ENCODE measurements at places on chromosomes 2 and 18.
A peak's percentile ranks its signal among the peaks of the same experiment; 100 is the strongest.

DNA sequence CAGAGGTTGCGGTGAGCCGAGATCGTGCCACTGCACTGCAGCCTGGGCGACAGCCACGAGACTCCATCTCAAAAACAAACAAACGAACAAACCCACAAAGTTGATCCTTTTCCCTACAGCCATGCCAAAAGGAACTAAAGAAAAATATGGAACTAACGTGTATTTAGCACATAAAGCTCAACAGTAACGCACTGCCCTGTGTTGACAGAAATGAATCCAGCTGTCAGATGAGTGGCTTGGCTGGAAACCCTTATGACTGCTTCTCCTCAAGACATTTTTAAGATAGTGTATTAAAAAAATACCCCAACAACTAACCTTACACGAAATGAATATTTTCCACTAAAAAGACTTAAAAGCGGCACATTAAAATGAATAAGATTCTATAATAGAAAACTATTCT, 62.9 kb upstream of the TUBA3E start:
- no peak for DNase-seq

DNA sequence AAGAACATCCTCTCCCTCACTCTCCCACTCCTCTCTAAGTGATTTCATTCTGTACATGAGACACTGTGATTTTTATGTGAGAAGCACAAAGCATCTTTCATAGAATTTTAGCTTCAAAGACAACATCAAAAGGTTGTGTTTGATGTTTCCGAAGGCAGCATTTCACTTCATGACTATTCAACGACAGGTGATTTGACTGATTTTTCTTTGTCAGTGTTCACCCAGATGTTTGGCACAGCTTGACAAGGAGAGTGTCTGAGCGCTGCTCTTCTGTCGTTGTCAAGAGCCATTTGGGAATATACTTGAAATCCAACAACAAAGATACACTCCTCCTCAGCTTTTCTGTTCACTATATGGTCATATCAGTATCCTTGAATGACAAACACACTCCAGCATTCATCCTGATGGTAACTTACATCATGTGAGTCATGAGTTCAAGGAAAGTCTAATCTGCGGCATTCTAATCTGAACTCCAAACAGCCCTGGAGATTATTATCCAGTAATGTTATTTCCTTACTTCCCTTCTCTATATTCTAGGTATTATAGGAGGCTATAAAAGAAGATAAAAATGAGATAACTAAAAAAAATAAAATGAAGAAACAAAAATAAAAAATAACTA, 45.9 kb upstream of the ST6GAL2 start:
- DNase-seq: no peak

GRCh38 chr2:194674043-194674442, 983.0 kb upstream of the SLC39A10 start:
- DNase-seq: no peak

GRCh38 chr2:170770008-170770605, at the start of gene ERICH2:
Gene ERICH2 (plus strand): TSS chr2:170770378. CDS start chr2:170770682, 304 bp downstream.
- peak; percentile 64 for DNase-seq

GRCh38 chr2:6290217-6291015, 575.3 kb downstream of the CMPK2 start:
- DNase-seq: no peak

DNA sequence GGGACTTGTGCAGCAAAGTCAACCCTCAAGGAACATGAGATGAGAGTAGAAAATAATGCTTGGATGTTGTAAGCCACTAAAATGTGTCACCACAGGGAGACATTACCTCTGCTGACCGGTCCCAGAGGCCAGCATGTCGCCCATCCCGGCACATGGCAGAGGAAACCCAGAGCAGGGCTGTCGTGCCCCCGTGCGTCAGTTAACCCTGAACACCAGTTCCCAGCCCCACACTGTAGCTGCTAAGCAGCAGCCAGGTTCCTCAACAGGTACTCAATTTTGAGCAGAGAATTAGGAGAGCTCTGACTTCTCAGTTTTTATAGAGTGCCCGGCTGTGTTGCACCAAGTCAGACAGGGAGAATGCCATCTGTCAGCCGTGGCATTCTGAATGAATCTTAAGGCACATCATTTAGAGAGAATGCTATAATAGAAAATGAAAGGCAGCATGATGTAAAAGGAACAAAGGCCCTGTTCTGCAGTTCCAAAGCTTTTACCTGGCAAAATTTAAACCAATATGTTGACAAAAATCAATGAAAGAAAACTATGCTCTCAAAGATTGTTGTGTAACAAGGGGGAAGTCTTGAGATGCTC, 307.9 kb downstream of the METTL4 start:
- DNase-seq: no peak

DNA sequence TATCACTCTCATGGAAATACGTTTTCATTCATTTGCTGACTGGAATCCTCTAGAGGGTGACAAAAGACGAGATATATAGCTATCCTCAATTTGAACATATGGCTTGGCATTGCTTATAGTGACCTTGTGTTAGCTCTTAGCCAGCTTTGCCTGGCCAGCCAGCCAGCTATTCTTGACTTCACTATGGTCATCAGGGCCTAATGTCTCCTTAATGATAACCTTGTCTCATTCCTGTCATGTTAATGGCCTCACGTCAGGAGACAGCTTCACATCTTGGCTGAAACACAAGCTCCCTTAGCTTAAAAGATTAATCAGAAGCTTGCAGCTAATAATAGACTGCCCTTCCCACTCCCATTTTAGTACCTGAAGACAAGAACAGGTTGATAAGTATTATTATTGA, 1517.5 kb upstream of the PIK3C3 start:
- no peak for DNase-seq

DNA sequence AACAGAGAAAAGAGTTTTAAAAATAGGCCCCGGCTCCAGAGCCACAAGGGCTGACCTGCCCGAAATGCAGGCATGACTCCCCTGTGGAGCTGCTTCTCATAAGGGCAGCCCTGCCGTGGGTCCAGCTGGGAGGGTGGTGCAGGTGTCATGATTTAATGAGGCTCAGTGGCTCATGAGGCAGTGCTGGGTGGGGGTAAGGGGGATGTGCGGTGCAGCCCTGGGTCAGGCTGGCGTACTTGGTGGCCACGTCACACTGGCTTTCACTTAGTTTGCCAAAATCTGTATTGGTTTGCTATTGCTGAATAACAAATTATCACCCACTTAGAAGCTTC, 33.6 kb downstream of the HJURP start:
- no peak for DNase-seq

GRCh38 chr2:66683064-66683463, 248.1 kb downstream of the MEIS1 start:
- DNase-seq: no peak

DNA sequence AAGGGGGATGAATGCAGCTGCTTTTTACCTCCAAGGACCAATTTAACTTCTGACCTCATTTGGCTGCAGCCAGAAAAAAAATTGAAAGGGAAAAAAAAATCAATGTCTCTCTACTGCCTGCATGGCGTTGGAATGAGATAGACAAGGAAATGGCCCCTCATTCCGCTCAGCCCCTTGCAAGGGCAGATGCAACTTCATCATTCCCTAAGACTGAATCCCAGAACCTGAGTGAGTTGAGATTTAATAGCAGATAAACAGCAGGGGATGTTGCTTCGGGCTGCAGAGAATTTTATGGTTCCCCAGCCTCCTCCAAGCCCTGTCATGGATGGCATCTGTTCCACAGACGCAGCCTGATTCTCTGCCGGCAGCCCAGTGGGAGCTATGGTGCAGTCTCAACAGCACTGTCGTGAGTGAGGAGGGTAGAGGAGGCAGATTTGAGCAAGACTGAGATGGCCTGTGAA, 49.0 kb downstream of the CAPN13 start:
- no peak for DNase-seq

DNA sequence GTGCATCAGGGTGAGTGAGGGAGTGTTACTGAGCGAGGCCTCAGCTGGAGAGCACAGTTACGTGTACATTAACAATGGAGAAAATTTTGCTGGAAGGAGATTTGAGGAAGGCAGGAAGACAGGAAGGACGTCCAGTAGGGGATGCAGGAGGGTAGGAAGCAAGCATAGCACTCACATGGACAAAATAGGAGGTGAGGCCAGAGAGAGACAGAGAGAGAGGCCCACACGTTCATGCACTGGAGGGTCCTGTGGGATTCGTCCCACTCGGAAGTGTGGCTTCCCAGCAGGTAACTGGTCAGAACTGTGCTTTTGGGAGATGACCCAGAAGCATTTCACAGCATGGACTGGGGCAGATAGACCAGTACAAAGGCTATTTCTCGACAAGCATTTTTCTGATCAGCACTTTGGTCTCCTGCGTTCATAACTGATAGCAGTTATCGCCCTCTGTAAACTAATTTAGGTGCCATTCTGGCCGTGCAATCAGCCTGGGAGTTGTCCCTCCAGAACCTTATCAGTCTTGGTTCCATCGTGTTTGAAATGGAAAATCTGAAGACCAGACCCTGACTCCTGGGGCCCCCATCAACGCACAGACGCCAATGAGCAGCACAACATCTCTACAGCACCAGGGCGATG, 5.7 kb downstream of the LCT start:
- DNase-seq: no peak

DNA sequence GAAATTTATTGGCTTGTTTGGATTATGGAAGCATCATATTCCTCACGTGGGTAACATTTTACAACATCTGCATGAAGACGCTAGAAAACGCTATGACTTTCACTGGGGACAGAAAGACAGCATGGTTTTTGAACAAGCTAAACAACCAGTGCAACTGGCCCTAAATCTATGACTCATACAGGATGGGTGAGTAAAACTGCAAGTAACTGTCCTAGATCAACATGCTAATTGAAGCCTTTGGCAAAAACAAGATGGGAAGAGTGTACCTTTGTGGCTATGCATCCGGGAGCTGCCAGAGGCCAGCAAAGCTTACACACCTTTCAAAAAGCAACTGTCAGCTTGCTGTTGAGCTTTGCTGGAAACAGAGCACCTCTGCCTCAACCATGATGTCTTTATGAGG, 1096.0 kb upstream of the DDX18 start:
- DNase-seq: no peak

DNA sequence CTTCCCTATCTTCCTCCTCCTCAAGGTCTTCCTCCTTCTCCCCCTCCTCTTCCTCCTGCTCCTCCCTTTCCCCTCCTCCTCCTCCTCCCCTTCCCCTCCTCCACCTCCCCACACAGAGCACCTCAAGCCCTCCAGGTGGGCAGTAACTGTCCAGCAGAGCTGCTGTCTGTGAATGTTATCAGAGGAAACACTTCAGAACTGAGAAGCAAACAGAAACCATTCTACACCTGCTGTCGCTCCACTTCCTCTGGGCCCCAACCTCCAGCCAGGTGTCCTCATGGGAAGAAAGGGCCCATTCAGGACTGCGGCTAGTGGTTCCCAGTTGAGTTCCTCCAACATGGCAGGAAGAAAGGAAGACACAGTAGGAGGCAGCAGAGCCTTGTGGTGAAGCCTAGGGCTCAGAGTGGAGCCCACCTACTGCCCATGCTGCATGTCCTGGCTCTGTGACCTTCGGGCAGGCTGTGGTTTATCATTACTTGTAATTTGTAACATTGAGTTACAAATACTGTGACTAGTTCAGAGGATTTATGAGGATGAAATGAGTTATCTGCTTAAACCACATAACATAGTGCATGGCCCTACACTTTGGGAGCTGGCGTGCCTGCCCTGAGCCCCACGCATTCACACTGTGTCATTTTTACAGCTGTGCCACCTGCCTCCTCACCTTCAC, 165.9 kb upstream of the ID2 start:
- peak; percentile 39 for DNase-seq

- no peak for DNase-seq
Observed at GRCh38 chr2:221480163-221480562, 91.9 kb downstream of the EPHA4 start.

GRCh38 chr2:56473524-56473923, 289.7 kb downstream of the CCDC85A start:
- DNase-seq: no peak

DNA sequence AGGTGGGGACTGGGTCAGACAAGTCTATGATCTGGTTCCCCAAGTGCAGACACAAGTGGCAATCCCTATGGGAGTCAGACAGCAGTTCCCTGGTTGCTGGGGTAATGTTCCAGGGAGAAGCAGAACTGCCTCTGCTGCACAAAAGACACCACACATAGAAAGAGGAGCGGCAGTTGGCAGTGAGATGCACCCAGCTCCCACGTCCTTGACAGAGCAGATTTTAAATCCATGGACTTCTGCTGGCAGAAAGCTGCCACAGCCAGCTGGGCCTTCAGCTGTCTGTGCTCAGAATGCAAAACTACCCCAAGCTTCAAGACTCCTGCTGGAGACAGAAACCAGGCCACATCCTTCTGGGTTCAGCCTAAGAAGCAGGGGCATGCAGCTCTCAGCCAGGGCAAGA, 147.2 kb downstream of the ETAA1 start:
- DNase-seq: no peak

DNA sequence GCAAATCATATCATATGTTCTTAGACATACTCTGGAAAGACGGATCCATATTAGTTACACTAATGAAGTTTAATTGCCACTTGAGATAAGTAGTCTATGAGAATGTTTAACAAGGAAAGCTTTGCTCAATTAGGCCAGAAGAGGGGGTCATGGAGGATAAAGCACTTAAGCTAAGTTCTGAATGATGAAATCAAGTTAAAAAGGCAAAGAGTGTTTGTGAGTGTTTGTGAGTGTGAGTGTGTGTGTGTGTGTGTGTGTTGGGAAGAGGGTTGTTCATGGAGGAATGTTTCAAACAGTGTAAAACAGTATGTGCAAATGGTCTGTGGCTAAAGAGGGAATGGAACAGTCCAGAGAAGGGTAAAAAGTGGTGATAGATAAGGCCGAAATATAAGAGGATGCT, 360.9 kb downstream of the ERBB4 start:
- DNase-seq: no peak

DNA sequence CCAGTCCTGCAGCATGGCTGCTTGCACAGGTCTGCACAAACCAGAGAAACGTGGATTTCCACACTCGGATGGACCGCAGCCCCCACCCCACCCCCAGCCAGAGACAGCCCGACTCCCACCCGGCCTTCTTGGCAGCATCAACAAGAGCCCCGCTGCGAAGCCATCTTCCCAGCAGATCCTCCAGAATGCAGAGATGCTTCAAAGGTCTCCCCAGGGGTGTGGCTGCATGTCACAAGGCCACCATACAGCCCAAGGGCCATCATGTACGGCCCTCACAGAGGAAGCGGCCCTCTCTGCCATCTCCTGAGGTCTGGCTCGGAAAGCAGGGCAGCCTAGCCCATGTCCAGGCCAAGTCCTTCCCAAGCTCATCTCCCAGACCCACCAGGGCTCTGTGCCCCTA, 11.5 kb downstream of the DNMT3A start:
- no peak for DNase-seq

GRCh38 chr2:237236188-237236587, 150.5 kb downstream of the COPS8 start:
- no peak for DNase-seq

- no peak for DNase-seq
Observed at GRCh38 chr18:10841203-10841602, 308.2 kb downstream of the PIEZO2 start.

All from NCI-H1092 treated with DMSO at 0.1 percent for 48 hours (cell line).